ENCODE measurements at places on chromosomes 11 and 22.

GRCh38 chr11:450809-451451, 851 bp downstream of the PTDSS2 start:
- peak; percentile 82 for DNase-seq

GRCh38 chr22:24077416-24077815, 66.3 kb downstream of the CABIN1 start:
- DNase-seq, result no peak

GRCh38 chr22:50131894-50132293, 38.6 kb upstream of the PANX2 start:
- no peak for DNase-seq

GRCh38 chr11:128845334-128845780, 21.7 kb downstream of the KCNJ1 start:
- DNase-seq, result peak; percentile 48
